Vagina (tissue), 2 donors: ENCODE measurements at places on chromosomes 12 and 14.

GRCh38 chr12:116015525-116015924 lies 262.0 kb downstream of the MED13L start:
- no peak for DNase-seq

GRCh38 chr12:112546996-112547395 lies 128.2 kb downstream of the PTPN11 start:
- DNase-seq, result no peak

- no peak for DNase-seq
Measured at GRCh38 chr14:88269806-88270420, 53.2 kb downstream of the KCNK10 start.

- no peak for DNase-seq
Measured at GRCh38 chr12:78034025-78034424, 203.3 kb downstream of the NAV3 start.

GRCh38 chr14:98940693-98941437 lies 331.1 kb downstream of the BCL11B start:
- no peak for DNase-seq

DNA sequence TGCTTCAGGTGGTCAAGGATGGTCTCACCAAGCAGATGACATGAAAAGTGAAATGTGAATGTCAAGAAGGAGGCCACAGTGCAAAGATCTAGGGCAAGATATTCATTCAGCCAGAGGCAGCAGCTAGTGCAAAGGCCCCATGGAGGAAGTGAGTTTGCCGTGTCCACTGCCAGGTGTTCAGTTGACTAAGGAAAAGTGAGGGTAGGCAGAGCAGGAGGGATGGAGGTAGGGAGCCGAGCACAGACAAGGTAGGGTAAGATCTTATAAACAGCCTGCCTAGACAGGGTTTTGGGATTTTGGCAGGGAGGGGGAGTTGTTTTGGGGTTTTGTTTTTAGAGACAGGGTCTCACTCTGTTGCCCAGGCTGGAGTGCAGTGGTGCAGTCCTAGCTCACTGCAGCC lies 11.9 kb downstream of the PPP2R5C start:
- DNase-seq, result no peak

- no peak for DNase-seq
Measured at GRCh38 chr12:25659621-25660020, 106.5 kb upstream of the LMNTD1 start.

- no peak for DNase-seq
Measured at GRCh38 chr12:91492648-91493047, 310.0 kb upstream of the DCN start.

DNA sequence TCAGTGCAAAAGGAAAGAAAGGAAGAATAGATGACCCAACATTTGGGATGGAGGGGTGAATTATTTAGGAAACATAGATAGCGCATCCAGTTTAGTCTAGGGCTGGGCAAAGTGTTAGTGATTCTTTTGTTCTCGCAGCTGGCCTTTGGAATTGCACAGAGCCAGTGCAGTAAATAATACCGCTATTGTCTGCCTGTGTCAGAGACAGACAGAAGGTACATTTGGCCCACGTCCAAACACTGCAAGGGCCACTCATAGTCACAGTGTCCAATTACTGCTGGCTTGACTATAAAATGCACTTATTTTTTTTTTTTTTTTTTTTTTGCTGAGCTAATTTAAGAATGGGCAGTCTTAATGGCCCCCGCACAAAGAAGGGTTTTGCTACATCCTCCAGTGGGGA lies 638.6 kb downstream of the BCL11B start:
- DNase-seq, result no peak

DNA sequence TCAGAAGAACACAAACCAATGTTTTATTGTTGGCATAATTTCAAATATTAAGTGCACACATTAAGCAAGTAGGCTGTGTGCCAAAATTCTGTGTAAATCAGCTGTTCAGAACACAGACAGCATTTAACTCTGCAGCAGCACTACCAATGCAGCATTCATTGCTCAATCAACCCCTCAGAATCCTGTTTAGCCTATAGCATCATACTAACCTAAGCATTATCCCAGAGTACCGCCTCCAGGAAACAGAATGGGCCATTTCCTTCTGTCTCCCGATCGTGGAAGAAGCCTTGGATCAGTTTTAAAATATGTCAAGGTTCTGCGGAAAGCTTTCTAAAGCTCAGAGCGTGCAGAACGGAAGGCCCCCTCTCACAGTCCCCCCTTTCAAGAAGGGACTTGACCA lies 3.3 kb downstream of the IL26 start:
- no peak for DNase-seq
